ENCODE measurements at places on chromosomes 4 and X.
A peak's percentile ranks its signal among the peaks of the same experiment; 100 is the strongest.

GRCh38 chr4:4396628-4397440 is 9.9 kb downstream of the NSG1 start:
- no peak for DNase-seq

DNA sequence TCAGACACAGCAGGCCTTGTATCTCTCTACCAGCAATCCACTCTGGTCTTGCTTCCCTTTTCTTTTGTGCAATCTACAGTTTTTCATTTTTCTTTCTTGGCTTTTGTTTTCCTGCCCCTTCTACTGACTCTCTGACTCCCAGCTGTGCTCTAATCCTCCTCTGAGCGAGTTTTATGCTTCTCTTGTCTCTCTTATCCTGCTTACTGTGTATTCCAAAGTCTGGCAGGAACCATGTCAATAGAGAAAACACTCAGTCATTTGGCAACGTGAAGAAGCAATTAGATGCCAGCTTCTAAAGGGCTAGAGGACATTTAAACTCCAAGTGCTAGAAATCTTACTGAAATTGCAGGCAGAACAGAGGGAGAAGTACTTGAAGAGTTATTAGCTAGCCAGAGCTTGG is 984.6 kb upstream of the TENM3 start:
- DNase-seq = no peak

DNA sequence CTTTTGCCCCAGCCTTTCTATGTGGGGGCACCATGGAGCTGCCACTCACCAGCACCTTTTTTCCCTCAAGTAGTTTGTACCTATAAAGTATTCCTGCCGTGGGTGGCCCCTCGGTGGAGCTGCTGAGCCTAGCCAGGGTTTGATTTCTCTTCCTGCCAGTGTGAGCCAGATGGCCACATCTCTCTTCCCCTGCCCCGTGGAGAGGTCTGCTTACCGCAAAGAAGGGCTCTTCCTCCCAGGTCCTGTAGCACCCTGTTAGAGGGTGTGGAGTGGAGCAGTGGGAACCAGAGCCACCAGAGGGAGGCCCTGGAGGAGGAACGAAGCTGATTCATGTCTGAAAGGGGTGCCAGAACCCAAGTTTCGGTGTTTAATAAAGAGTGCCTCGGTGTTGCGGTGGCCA is 95.4 kb downstream of the PTTG2 start:
- no peak for DNase-seq

DNA sequence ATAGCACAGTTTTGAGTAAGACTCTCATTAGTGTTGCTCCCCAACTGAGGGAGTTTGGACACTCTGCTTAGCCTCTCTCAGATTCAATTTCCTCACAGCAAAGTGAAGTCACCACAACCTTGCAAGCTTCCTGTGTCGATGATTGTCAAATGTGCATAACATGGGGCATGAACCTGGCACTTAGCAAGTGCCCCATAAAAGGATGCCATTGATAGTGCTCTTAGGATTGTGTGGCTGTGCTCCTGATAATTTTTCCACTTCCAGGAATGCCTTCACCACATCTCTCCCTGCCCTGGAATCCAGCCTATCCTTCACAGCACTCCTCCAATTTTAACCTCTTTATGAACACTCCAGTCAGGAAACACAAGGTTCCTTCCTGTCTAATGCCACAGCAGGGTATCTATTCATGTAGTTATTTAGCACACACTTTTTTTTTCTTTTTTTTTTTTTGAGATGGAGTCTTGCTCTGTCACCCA is 309.4 kb downstream of the PPP3CA start:
- DNase-seq = no peak

DNA sequence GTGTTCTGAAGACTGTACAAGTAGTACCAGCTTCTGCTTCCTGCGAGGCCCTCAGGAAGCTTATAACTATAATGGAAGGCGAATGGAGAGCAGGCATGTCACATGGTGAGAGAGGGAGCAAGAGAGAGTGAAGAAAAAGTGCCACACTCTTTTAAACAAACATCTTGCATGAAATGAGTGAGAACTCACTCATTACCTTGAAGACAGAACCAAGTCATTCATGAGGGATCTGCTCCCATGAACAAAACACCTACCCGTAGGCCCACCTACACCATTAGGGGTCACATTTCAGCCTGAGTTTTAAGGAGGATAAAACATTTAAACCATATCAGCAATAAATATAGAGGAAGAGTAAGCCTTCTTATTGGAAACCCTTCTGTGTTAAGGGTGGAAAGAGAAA is 19.4 kb downstream of the P2RY10 start:
- DNase-seq = no peak

GRCh38 chr4:1720163-1720983 is 750 bp downstream of the TMEM129 start:
- no peak for DNase-seq

- no peak for DNase-seq
Observed at GRCh38 chrX:154718616-154719015, 32.3 kb downstream of the GAB3 start.

- DNase-seq = peak; percentile 42
Observed at GRCh38 chr4:156961196-156962057, 10.2 kb downstream of the PDGFC start.

DNA sequence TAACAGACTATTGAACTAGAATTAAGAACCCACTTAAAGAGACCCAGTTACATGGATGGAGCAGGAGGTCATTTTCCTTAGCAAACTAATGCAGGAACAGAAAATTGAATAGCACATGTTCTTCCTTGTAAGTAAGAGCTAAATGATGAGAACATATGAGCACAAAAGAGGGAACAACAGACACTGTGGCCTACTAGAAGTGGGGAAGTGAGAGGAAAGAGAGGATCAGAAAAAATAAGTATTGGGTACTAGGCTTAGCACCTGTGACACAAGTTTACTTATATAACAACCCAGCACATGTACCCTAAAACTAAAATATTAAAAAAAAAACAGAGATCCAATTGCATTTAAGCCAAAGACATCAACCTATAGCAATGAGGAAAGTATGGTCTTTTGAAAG is 26.2 kb downstream of the ARAP2 start:
- no peak for DNase-seq

DNA sequence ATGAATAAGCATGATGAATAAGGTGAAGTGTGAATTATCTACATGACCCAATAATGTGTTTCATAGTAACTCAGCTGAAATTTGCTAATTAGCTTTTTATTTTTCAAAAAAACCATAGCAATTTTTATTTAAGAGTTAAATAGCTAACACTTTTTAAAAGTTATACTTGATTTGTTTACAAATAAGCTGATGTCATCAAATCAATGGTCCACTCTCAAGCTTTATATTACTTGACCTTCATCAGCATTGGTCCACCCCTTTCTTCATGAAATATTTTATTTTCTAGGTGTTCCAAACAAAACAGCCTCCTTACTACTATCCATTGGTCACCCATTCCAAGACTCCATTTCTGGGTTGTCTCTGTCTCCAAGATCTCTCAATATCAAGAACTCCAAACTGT is 649.0 kb upstream of the TENM3 start:
- no peak for DNase-seq

DNA sequence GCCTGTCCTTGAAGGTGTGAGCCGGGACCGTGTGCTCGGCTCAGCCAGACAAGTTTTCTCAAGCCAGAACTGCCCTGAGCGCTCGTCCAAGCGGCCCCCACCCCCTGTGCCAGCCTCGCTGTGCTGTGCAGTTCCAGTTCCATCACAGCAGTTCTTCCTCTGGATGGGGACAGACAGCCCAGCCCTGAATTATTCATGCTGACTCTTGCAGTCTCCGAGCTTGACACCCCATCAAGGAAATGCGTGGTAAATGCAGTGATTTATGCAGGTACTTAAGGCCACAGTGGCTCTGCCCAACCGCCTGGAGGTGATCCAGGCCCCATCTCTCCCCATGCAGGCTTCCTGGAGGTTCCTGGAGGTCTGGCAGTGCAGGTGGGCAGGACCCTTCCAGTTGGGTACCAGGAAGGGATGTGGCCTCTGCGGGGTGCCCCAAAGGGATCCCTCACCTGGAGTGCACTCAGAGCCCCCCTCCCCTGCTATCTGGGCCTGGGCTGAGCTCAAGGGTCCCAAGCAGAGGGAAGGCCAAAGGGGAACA is 44.8 kb upstream of the HMX1 start:
- no peak for DNase-seq

DNA sequence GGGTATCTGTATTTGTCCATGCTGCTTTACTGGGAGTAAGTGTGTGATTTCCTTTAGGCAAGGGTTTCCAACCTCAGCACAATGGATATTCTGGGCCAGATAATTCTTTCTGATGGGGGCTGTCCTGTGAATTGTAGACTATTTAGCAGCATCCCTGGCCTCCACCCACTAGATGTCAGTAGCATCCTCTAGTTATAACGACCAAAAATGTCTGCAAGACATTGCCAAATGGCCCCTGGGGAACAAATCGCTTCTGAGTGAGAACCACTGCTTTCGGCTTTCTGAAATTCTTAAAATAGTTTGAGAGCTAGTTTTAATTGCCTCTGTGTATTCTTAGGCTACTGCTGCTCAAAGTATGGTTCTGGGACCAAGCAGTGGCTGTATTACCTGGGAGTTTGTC is 81.2 kb upstream of the GPM6B start:
- no peak for DNase-seq

DNA sequence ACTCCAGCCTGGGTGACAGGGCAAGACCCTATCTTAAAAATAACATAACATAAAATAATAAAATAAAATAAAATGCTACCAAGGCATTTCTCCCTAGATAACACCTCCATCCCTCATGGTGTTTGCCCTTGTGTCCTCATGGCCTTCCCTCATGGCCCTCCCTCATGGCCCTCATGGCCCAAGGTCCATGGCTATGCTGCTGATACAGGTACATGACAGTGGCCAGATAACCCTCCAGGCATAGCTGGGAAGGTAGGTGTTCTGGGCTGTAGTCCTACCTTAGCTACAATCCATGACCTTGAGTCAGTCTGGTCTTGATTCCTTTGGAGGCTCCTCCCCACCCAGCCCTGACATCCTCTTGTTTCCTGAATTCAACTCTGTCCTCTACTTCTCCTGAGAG is 75.2 kb downstream of the PJA1 start:
- DNase-seq = no peak

DNA sequence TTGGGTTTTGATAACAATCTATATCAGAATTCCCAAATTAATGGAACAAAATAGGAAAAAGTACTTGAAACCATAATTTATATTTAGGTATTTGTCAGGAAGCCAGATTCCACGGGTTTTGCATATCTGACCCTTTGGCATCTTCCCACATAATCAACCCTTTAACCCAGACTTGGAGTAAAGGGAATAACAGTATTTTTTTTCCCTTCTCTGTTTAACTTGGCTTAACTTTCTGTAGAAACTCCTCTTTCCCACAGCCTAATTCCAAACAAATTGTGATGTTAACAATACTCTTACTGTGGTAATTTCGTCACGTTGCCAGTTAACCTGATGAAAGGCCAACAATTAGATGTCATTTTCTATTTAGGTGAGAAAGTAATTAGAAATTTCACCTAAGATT is 49.4 kb upstream of the GUCY1A1 start:
- DNase-seq = no peak

DNA sequence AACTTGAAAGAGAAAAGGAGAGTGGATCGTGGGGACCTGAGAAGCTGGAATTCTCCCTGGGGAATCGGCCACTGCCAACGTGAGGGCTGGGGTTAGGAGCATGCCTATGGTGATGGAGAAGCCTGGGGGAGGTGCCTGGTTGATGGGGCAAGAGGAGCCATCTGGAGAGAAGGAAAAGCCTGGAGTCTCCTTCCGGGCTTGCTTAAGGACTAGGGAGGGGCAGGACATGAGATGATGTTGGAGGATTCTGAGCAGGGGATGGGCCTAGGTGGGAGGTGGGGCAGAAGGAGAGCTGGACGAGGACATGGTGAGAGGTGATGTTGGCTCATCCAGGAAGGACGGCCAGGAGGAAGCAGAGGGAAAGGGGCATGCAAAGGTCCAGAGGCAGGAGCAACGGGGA is 35.0 kb upstream of the GYG2 start:
- DNase-seq = no peak

DNA sequence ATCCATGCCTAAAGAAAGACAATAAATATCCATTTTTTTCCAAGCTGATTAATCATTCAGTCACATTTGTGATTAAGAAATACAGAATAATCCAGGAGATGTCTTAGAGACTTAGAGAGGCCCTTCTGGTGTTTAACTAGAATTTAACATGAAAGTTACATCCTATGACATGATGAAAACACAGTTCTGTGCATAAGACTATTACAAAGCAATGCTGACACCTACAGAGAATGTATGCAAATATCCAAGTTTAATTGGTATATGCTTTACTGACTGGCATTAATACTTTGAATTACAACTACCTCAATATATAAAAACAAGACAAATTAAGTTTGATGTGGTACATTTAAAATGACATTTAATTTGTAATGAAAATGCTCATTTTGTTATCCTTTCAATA is 17.8 kb upstream of the TLL1 start:
- no peak for DNase-seq

- DNase-seq = no peak
Observed at GRCh38 chr4:184826691-184827270, 1.0 kb upstream of the ACSL1 start.

DNA sequence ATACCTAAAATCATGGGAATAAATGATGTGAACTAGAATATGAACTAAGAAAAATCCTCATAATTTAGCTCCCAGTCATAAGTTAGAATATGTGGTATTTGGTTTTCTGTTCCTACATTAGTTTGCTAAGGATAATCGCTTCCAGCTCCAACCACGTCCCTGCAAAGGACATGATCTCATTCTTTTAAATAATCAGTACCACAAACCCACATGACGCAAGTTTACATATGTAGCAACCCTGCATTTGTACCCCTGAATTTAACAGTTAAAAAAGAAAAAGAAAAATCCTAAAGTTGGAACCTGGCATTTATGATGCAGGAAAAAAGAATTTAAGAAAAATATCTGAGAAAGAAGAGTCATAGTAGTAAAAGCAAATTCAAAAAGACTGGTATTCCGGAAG is 13.3 kb downstream of the UBA6 start:
- no peak for DNase-seq

DNA sequence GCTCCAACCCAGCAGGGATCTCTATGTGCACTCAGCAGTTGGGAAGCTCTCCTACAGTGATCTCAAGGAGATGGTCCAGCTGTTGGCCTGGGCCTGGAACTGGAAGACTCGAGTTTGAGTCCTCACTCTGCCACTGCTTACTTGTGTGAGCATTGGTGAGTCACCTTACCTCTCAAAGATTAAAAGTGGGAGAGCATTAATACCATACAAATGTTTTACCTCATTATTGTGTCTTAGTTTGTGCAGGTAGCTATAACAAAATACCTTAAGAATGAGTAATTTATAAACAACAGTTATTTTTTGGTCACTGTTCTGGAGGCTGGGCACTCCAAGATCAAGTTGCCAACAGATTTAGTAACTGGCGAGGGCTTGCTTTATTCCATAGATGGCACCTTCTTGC is 21.4 kb upstream of the ZNF827 start:
- no peak for DNase-seq

DNA sequence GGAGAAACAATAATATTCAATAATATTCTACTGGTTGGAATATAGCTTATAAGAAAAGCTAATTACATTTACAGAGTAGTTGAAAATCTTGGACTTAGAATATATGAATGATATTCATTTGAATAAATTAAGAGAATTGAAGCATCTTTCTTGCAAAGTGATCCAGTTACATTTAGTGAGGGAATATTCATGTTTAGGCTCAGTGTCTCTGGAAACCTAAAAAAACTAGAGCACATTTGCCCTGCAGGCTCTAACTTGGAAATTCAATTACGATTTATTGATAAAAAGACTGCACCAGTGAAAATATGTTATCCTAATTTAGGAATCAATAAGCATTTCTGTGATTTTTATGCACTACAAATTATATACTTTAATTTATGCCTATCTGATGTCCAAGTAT is 58.3 kb upstream of the RAP1GDS1 start:
- no peak for DNase-seq
